Activated T-helper 1 cell treated with Interleukin-2 at 50 U/mL for 16 hours (primary cell): ENCODE measurements at places on chromosomes 6 and 20.

GRCh38 chr6:74073999-74074398 is 378.0 kb downstream of the CD109 start:
- no peak for DNase-seq

- no peak for DNase-seq
Measured at GRCh38 chr6:34052071-34052825, 93.6 kb downstream of the GRM4 start.

GRCh38 chr20:54543369-54543768 is 68.0 kb downstream of the DOK5 start:
- no peak for DNase-seq

GRCh38 chr20:61966492-61967244 is 99.0 kb downstream of the TAF4 start:
- no peak for DNase-seq

- no peak for DNase-seq
Measured at GRCh38 chr6:158906926-158907325, 87.8 kb upstream of the EZR start.

DNA sequence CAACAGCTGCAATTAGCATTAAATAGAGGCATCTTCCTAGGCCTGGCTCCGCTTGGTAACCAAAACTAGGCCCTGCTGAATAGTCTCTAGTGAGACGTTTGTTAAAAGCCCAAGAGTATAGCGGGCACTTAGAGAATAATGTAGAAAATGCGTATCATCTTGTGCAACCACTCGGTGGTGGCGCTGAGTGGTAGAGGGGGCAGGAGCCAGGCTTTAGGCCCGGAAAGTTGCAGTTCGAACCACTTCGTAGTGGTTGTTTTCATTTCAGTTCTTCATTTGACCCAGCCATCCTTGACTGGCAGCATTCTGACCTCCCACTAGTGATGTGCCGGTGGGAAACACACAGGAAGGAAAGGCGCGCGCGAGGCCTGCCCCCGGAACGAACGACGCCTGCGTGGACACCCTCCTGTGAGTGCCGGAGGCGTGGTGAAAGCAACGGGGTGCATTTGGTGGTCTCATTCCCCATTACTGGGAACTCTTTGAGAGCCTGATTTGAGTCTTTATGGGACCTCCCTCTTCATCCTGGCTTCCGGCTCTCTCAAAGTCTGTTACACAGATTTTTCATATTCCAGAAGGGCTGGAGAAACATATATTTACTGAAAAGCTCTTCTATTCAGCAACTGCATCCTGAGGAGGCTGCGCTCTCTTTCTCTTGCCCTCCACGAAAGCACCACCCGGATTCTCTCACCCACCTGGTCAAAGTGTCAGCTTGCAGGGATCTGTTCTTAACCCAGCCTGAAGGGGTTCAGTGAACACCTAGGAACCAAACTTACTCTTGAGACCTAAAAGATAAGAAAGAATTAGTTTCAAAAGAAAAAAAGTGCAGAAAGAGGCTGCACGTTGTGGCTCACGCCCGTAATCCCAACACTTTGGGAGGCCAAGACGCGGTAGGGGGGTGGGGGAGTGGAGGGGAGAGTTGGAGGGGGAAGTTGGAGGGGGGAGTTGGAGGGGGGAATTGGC is 18.2 kb downstream of the GPX5 start:
- DNase-seq = no peak

- DNase-seq = no peak
Measured at GRCh38 chr6:17269840-17270239, 11.3 kb upstream of the RBM24 start.

- no peak for DNase-seq
Measured at GRCh38 chr20:59667131-59667530, 62.8 kb downstream of the PHACTR3 start.

- no peak for DNase-seq
Measured at GRCh38 chr6:26342106-26343004, 22.6 kb upstream of the BTN3A2 start.

GRCh38 chr6:134315974-134316441 is 1.9 kb downstream of the SGK1 start:
- DNase-seq = no peak

DNA sequence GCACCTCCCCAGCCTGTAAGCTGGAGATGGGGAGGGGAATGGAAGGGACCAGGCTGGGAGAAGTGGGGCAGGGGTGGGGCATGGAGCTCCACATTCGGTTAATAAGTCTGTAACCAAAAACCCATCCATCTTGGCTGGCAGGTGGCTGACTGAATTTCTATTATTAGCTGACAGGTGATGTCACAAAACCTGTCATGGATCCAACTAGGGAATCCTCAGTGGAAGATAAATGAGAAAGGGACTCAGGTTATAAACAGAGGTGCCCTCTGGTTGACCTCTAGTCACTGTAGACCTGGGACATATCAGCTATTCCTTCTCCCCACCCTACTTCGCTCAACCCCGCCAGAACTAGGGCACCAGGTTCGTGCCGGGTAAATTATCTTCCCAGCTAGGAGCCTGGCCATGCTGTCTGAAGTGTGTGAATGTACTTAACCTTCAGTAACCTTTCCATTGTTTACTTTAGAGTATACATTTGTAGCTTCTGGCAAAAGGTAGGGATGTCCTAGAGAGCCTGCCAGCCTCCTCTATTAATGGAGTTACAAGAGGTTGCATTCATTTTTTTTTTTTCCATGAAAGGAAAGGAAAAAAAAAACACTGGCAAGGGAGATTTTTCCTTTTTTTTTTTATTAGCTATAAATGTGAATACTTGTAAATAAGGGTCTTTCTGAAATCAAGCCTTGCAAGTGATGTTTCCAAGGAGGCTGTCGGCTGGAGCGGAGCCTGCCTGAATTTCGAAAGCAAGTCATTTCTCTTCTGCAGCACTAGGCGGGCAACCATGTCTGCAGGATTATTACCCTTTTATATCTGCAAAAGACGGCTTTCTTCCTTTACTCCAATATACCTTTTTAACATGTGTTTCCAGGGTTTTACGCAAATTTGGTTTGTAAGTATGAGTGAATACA is 135.9 kb downstream of the TMEM242 start:
- no peak for DNase-seq

DNA sequence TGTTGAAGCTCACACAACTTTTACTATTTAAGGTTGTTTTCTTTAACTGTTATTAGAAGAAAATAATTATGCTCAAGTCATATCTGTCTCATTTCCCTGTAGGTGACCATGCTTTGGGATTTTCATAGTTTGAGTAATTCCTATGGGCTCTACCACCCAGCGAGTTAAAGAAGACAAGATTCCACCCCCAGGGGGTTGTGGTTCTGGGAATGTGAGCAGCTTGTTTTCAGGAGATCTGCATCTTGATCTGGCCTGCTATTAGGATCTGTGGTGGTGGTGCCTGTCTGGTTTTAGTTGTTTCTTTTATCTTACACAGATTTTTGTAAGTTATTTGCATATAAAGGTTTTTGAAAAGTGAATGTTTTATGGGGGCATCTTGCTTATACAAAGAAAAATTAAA is 20.2 kb upstream of the REV3L start:
- DNase-seq = no peak

GRCh38 chr20:34082232-34082887 is 29.7 kb downstream of the EIF2S2 start:
- DNase-seq = no peak

GRCh38 chr6:7267466-7268091 is 45.4 kb downstream of the SSR1 start:
- no peak for DNase-seq

- DNase-seq = no peak
Measured at GRCh38 chr6:2817903-2818443, 23.7 kb downstream of the SERPINB1 start.

- no peak for DNase-seq
Measured at GRCh38 chr6:161444464-161444863, 170.6 kb upstream of the AGPAT4 start.

GRCh38 chr20:49635866-49636265 is 67.9 kb upstream of the PTGIS start:
- DNase-seq = no peak

- peak; percentile 58 for DNase-seq
Measured at GRCh38 chr20:32358883-32359632, 927 bp downstream of the ASXL1 start.

GRCh38 chr20:3724356-3724755 is 8.1 kb upstream of the HSPA12B start:
- DNase-seq = no peak

DNA sequence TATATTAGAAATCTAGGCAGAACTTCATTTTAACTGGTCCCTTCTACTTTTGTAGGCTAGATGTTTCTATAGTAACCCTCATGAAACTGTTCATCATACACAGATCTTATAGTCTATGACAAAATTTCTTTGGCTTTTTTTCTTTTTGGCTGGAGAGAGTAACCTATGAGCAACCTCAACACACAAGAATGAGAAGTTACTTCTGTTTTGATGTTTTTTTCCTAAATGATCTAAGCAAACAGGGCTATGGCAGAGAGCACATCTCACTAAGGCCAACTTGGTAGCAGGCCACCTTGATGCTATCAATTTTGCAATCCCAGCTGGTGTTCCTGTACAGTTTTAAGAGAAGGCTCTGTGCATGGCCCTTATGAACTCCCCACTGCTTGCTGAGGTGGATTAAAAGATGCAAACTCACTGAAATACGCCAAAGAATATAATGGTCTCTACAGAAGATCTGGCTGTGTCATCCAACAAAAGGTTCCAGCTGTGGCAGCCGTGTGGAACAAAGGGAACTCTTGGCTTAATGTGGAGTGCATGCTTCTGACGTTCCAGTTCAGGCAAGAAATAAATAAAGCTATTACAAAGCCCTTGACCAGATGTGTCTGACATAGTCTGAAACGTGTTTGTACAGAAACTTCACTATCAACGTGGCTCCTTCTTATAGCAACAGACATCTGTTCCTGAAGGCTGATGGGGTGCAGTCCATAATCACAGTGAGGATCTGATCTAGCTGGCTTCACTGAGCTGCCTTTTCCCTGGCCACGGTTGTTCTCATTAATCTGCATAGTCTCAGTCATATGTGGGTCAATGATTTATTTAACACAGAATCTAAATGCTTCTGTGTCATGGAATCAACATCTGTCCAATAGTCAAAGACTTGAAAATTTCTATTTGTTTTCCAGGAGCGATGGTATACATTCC is 481.1 kb downstream of the BMP2 start:
- no peak for DNase-seq

DNA sequence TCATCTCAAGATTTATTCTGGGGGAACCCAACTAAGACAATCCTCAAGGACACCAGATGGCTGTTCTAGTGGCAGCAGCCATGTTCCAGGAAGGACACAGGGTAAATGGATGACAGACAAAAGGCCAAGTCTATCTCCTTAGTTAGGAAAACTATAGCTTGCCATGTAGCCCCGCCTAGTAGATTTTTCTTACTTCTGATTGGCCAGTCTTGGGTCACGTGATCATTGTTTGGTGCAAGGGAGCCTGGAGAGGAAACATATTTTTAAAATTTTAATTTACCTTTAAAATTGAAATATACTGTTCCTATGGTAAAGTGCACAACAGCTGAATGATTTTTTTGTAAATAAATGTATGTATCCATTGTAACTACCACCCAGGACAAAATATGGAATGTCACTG is 4.4 kb upstream of the KCNS1 start:
- no peak for DNase-seq

DNA sequence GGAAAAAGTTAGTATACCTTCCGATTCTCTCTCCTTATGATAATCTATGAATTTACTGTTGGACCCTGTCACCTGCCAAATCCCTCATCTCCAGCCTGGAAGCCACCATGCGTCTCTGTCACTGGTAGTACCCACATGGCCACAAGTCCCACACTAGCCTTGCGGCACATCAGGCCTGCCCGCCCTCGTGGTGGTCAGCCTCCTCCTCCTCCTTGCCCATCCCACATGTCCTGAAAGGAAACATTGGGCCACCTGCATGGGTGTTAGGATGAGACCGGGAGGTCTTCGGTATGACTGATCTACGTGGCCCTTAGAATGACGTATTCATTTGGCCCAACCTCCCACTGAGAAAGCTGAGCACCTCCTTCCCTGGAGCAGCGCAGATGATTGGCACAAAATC is 37.0 kb upstream of the QKI start:
- DNase-seq = no peak

DNA sequence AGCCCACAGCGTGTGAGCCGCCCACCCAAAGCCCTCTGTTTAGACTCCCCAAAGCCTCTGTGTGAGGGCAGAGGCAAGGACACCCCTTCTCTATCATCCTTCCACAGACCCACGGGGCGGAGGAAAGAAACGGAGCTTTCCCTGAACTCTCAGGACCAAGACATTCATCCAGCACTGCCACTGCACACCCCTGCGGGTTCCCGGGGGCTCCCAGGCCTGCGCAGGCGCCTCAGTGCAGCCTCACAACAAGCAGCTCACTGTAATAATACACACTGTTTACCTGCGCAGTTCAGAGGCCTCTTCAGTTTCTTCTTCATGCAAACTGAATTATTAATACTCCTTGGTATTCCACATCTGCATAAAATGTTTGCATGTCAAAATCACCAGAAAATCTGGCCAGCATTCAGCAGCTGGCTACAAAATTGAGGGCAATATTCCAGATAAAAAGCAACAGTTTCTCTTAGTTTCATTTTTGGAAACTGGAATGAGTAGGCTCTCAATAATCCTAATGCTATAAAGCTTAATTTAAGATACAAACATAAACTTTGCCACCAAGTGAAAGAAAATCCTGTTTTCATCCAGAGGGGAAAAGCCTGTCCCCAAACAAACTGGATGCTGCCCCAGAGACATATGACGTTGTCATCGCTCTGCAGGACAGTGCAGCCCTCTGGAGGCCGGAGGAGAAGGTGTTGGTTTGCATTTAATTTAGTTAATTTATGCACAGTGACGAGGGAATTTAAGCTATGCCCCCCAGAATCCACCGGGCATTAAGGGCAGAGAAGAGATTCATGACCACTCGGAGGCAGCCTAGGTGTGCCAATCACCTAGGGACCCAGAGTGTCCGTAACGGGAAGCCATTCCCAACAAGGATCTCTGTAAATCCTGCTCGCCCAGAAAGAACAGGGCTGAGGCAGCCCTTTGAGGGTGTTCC is 45.3 kb downstream of the NINL start:
- DNase-seq = no peak

- no peak for DNase-seq
Measured at GRCh38 chr6:16739329-16739801, 21.9 kb downstream of the ATXN1 start.

GRCh38 chr6:90983462-90983861 is 396.6 kb upstream of the MAP3K7 start:
- DNase-seq = no peak
